ENCODE measurements at places on chromosomes 2 and 18. TPM values are rescaled to one million over a fixed set of nuclear protein-coding genes. Genes with fewer than 3 reads are reported as not detected.

- no peak for DNase-seq
- peaks cover 5% of the 10 kb centered on the region for H3K27me3 ChIP-seq
- H3K4me1 ChIP-seq: no peaks in the 10 kb centered on the region
- H3K27ac ChIP-seq: no peak overlapping the region
These were observed 75.8 kb downstream of the ARHGEF4 start for GRCh38 chr2:130912471-130912870.

DNA sequence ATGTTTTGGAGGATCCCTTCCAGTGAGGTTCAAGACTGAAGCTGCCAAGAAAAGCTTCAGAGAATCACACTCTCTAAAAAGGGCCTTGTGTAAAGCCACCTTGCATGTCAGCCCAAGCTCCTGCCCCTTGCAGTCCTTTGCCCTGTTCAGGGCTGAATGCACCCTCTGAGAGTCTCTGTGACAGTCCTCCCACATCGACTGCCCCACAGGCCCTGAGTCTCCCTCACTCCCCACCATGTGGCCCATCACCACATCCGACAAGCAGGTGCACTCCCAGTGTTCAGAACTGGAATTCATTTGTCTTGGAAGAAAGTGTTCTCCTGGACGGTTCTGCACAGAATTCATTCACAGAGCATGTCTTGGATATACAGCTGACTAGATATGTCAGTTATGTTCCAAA is 31.0 kb downstream of the BCL11A start:
- H3K4me3 ChIP-seq: no peak overlapping the region
- H3K4me1 ChIP-seq: no peaks in the 10 kb centered on the region
- no peaks in the 10 kb centered on the region for H3K27me3 ChIP-seq

PSMA8 gene
- total RNA-seq: 1.3 TPM

- no peak overlapping the region for H3K4me3 ChIP-seq
- no peak for DNase-seq
- H3K4me1 ChIP-seq: peaks cover 4% of the 10 kb centered on the region
- no peak overlapping the region for H3K27ac ChIP-seq
- H3K27me3 ChIP-seq: peaks cover 11% of the 10 kb centered on the region
These were observed 14.6 kb downstream of the G6PC2 start for GRCh38 chr2:168915441-168916330.

GRCh38 chr18:21851327-21851961 is 110.9 kb downstream of the MIB1 start:
- no peaks in the 10 kb centered on the region for H3K27me3 ChIP-seq
- no peak for DNase-seq
- H3K27ac ChIP-seq: no peak overlapping the region
- no peaks in the 10 kb centered on the region for H3K4me1 ChIP-seq
- no peak overlapping the region for H3K4me3 ChIP-seq

TMEM182 gene
- 4.1 TPM for total RNA-seq

GRCh38 chr2:16630463-16630862 is 35.2 kb downstream of the CYRIA start:
- H3K27ac ChIP-seq: no peak overlapping the region
- no peak for DNase-seq
- H3K27me3 ChIP-seq: no peaks in the 10 kb centered on the region
- H3K4me3 ChIP-seq: no peak overlapping the region

DYNAP gene
- not detected for total RNA-seq

DNA sequence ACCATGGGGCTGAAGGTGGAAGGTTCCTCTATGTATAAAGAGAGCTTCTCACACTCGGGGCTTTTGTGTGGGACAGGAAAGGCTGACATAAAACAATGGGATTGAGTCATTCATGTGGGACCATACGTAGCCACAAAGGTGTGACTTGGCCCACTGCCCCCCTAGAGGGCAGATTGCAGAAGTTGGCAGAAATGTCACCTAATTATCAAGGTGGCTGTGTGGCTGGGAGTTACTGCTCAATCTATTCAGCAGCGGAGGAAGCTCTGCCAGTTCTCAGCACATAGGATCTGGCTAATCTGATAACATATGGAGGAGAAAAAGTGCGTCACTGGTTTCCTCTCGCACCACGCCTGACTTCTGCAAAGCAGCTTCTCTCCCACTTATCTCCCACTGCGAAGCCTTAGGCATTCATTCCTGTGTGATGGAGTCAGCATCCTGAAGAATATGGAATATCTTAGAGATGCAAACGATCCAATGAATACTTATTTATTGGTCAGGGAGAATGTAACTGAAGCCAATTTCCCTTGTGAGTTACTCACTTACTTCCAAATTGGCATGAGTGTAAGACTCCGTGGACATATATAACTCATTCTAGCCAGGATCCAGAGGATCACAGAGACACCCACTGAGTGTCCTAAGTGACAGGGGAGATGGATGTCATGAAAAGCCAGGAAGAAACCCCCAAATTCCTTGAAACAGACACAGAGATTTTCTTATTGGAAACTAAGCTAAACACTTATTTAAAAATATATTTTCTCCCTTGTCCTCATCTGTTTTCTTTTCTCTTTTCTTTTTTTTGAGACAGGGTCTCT is 344.8 kb downstream of the TGIF1 start:
- H3K4me3 ChIP-seq: no peak overlapping the region
- H3K27me3 ChIP-seq: no peaks in the 10 kb centered on the region
- H3K36me3 ChIP-seq: no peaks in the 10 kb centered on the region
- H3K4me1 ChIP-seq: no peaks in the 10 kb centered on the region

GRCh38 chr2:56522605-56523089 is 338.9 kb downstream of the CCDC85A start:
- no peak overlapping the region for H3K4me3 ChIP-seq
- no peak for DNase-seq
- H3K27me3 ChIP-seq: no peaks in the 10 kb centered on the region
- no peaks in the 10 kb centered on the region for H3K36me3 ChIP-seq

GNLY gene
- total RNA-seq: 6,542 TPM

CYP1B1 gene
- total RNA-seq: 5.0 TPM

- DNase-seq: no peak
- no peak overlapping the region for H3K4me3 ChIP-seq
- H3K27me3 ChIP-seq: no peaks in the 10 kb centered on the region
- no peak overlapping the region for H3K27ac ChIP-seq
- no peaks in the 10 kb centered on the region for H3K4me1 ChIP-seq
These were observed 101.1 kb downstream of the TMEM17 start for GRCh38 chr2:62404913-62405312.

GRCh38 chr2:155368934-155369333 is 670.4 kb downstream of the KCNJ3 start:
- no peak for DNase-seq
- H3K36me3 ChIP-seq: no peaks in the 10 kb centered on the region
- no peak overlapping the region for H3K27ac ChIP-seq
- no peak overlapping the region for H3K4me3 ChIP-seq

GRCh38 chr2:19708776-19709175 is 193.0 kb downstream of the TTC32 start:
- no peak for DNase-seq
- H3K4me3 ChIP-seq: no peak overlapping the region
- H3K4me1 ChIP-seq: no peaks in the 10 kb centered on the region
- no peaks in the 10 kb centered on the region for H3K27me3 ChIP-seq

DNA sequence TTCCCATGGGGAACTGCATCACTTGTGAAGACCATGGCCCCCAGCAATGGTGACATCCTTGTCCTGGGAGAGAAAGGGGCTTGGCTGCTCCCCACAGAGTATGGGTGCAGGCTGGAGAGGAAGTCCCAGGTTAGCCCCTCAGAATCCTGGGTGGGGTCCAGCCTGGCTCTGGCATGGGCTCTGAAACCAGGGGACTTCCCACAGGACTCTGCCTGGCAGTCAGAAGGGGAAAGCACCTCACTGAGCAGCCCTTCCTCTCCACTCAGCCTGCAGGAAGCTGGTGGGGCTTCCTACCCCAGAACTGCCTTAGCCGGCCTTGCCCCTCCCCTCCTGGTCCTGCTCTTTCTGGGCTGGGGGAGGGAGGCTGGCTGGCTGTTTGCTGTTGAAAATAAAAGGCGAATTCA is 3.7 kb downstream of the NEURL3 start:
- H3K36me3 ChIP-seq: no peaks in the 10 kb centered on the region
- no peak overlapping the region for H3K27ac ChIP-seq
- H3K4me3 ChIP-seq: no peak overlapping the region
- no peaks in the 10 kb centered on the region for H3K27me3 ChIP-seq

DNA sequence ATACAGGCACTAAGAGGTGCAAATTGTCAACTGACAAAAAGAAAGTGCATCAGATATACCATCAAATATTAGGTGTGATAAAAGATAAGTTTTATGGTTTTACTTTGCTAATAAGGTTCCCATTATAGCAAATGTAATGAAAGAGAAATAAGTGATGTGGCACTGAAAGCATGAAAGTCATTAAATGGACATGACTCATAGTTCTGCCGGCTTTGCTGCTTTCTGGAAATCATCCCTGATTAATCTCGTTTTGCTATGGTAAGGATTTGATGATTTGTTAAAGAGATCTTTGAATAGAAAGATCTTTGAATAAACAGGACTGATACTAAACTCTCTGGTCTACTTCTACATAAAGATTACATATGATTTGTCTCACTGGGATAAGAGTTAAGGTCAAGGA is 72.7 kb downstream of the CLIP4 start:
- H3K27ac ChIP-seq: no peak overlapping the region
- peaks cover 22% of the 10 kb centered on the region for H3K36me3 ChIP-seq
- no peaks in the 10 kb centered on the region for H3K27me3 ChIP-seq
- no peak overlapping the region for H3K4me3 ChIP-seq
- no peak for DNase-seq
- H3K4me1 ChIP-seq: no peaks in the 10 kb centered on the region

DNA sequence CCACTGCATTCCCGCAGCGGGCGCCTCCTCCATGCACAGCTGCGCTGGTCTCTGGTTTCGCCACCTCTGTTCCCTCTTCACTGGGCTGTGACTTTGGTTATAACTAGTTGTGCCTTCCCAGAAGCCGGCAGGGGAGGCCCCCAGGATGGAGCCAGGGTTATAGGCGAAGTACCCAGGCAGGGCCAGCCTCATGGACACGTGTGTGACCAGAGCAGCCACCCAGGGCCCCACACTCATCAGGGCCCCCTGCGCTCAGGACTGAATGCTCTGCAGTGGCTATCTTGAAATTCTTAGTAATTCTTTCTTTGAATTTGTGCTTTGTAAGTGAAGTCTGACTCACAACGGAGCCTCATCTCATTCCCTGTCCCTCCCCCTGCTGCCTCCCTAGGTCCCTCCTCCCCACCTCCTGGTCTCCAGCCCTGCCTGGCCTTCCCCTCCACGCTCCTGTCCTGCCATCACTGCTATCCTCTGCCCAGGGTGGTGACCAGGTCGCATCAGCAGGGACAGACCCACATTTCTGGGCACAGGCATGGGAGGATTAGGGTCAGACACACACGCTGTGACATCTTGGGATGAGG is 38.1 kb upstream of the LBH start:
- no peak overlapping the region for H3K27ac ChIP-seq
- H3K4me3 ChIP-seq: no peak overlapping the region
- DNase-seq: no peak
- H3K27me3 ChIP-seq: no peaks in the 10 kb centered on the region

MDH1B gene
- total RNA-seq: not detected

DNA sequence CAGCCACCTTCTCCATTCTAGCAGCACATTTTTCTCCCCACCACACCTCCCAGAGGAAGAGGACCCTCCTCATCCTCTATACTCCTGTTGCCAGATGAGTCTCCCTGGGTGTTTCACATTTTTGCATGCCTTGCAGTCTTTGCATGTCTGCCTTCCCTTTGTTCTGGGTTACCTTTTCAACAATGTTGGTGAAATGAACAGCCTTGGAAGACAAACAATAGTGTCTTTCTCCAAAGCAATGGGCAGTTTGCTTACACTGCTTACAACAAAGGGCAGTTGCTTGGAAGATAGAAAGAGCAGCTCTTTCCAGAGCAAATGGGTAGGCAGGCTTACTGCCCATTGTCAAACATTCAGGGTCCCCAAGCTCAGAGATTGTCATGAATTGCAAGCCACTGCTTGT is 14.5 kb upstream of the SEH1L start:
- H3K36me3 ChIP-seq: no peaks in the 10 kb centered on the region
- no peaks in the 10 kb centered on the region for H3K27me3 ChIP-seq
- no peak overlapping the region for H3K27ac ChIP-seq

GRCh38 chr18:34153711-34154110 is 71.0 kb downstream of the NOL4 start:
- no peak for DNase-seq
- no peaks in the 10 kb centered on the region for H3K36me3 ChIP-seq
- no peak overlapping the region for H3K27ac ChIP-seq
- H3K4me3 ChIP-seq: no peak overlapping the region

DNA sequence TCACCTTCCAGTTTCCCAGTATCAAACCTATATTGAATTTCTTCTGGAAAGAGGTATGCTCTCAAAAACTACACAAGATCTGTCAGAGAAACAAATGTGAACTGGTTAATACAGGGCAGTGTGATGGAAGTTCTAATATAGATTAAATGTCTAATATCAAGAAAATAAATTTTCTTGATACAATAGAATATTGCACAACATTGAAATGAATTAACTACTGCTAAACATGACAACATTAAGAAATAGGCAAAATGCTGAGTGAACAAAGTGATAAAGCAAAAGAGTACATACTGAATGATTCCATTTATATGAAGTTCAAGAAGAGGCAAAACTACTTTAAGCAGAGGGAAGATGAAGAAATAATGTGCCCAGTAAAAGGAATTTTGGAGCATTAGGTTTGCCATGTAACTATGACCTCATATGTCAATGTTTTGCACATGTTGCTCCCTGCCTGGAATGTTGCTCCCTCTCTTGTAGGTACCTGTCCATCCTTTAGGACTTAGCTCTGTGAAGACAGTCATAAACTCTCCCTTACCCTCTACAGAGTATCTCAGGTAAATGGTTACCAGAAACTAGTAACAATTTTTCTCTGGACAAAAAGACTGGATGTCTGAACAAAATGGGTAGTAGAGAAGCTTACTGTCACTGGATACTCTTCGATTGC is 339.0 kb downstream of the RAD51AP2 start:
- no peaks in the 10 kb centered on the region for H3K4me1 ChIP-seq
- DNase-seq: no peak
- no peak overlapping the region for H3K27ac ChIP-seq
- no peaks in the 10 kb centered on the region for H3K36me3 ChIP-seq
- H3K27me3 ChIP-seq: no peaks in the 10 kb centered on the region
- no peak overlapping the region for H3K4me3 ChIP-seq

DNA sequence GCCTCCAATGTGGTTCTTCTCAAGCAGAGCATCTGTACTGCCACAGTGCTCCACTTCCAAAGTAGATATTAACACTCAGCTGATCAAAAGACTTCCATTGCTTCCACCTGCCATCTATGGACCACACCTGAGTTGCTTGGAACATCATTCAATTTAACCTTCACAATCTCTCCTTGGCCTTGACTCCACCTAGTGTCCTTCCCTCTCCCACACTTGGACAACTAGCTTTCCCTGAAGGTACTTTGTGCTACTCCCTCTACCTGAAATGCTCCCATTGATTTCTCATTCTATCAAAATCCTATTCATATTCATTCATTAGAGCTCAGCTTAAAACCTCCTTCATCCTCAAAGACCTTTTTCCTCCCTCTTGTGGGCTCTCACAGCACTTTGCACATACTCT is 48.7 kb downstream of the SOWAHC start:
- no peaks in the 10 kb centered on the region for H3K27me3 ChIP-seq
- H3K4me1 ChIP-seq: no peaks in the 10 kb centered on the region
- H3K36me3 ChIP-seq: no peaks in the 10 kb centered on the region
